T-helper 17 cell (primary cell): ENCODE measurements at places on chromosomes 4 and X. TPM values are rescaled to one million over a fixed set of nuclear protein-coding genes. Genes with fewer than 3 reads are reported as not detected.

DNA sequence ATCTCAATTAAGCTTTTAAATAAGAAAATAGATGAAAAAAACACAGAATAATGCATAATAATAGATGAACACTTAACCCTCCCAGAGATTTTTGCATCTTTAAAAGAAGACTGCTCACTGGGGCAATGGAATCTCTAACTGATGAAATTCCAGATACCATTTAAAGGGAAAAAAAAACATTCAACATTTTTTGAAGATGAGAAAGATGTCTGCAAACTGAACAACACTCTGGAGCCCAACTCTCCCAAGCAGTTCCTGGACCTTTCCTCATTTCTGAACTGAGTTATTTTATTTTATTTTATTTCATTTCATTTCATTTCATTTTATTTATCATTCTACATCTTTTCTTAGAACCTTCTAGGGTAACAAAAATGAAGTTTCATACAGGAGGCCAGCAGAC lies 90.7 kb downstream of the CORIN start:
- no peak for DNase-seq

Gene BEX5
- total RNA-seq: 7.1 TPM

GRCh38 chr4:185219551-185220344 lies 10.3 kb downstream of the SNX25 start:
- DNase-seq: no peak

Gene F9
- total RNA-seq: not detected

- DNase-seq: no peak
These were observed 24.2 kb upstream of the C4orf50 start for GRCh38 chr4:6042293-6043063.
